ENCODE measurements at places on chromosomes 13 and 19.

GRCh38 chr13:74115133-74115532 is 19.1 kb downstream of the KLF12 start:
- DNase-seq = no peak

DNA sequence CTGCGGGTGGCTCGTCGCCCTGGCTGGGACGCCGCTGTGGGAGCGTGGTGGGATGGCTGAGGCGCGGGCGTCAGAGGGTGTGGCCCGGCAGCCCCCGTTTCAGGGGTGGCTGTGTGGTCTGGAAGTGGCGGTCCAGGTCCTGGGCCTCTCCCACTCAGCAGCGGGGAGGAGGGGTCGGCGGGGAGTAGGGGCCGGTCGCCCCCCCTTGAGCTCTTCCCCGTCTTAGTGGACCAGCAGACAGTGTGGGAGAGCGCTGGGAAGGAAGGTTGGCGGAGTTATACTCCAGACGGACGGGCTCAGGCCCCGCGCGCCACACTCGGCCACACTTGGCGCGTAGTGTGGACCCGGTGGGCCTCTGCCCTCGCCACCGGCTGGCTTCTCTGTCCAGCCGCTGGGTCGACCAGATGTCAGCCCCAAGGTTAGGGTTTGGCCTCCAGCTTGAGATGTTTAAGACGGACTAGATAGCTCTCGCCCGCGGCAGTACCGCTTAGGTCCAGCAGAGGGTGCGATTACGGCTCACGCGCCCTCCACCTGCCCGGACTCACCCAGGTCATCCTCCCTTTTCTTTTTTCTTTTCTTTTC is 21.7 kb upstream of the ZNF429 start:
- DNase-seq = no peak

GRCh38 chr13:38382946-38383345 is 33.3 kb downstream of the UFM1 start:
- no peak for DNase-seq

DNA sequence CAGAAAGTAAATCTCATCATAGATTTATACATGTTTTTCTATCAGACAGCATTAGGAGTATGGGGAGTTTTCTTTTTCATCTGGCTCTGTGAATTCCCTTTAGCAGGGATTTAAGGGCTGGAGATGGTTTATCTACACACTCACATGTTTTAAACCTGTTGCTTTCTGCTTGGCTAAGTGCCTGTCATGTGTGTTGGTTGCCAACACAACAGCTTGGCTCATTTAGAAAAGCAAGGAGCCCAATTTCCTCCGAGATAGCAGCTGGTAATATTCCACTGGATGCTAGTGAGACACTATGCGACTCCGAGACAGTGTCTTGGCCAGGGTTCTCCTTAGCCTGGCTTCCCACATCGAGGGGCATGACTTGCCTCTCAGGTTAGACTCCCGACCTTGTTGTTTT is 83.3 kb downstream of the KLF5 start:
- DNase-seq = no peak

DNA sequence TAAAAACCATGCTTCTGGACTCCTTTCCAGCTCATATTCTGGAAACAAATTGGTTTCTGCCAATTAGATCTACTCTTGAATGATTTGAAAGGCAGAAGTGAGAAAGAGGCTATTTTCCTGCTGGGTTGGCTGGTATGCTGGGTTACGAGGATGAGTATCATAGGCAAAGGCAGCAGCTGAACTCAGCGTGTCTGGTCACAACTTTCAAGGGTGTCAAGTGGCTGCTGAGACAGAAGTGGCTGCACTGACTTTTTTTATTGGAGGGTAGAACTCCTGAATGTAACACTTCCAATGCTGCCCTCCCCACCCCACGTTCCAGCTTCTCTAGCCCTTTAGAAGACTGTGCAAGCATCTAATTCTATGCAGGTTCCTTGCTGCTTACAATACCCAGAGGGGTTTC is 8.3 kb upstream of the DZIP1 start:
- DNase-seq = no peak

DNA sequence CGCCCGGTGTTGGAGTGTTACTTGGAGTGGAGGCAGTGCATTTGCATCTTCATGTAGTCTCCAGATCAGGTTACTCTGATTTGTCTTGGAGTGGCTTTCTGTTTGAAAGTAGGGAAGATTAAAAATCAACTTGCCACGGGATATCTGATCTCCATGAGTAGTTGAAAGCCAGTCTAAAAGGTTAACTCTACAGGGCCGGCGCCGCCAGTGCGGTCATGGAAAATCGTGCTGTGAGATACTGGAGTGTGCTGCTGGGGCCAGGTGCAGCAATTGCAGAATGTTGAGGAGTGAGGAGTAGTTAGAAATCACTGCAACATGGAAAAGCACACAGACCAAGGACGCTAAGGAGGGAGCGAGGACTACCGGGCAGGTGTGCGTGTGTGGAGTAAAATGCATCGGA is 175.0 kb downstream of the STK24 start:
- DNase-seq = no peak

DNA sequence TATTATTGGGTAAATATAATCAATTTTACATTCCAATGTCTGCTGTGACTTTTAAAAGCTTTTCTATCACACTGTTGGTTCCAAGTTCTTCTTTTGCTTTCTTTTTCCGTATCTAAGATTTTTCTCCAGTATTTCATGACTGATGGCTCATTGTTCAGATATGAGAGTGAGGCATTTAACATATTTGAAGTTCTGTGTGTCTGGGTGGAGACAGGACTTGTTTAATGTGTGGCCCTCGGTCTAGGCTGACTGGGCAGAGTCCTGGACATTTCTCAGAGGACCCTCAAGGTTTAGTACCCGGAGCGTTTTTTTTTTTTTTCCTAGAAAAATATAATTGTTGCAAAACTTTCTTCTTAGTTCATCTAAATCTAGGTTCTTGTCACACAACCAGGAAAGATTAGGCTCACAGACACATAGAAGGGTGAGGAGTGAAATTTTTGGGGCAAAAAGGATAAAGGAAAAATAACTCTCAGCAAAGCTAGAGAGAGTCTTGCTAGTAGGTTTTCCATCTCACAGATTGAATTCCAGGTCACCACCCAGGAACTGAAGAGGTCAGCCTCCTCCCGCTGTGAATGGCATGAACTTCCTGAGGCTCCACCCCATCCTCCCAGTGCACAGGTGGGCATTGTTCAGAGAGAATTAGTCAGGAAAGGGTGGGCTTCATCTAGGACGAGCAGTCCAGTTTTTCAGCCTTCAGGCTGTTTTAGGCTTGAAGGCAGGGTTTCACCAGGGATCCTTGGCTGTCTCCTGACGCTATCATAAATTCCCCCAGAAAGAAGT is 1002.4 kb upstream of the PCDH9 start:
- no peak for DNase-seq

- DNase-seq = no peak
Measured at GRCh38 chr19:20662421-20663105, 1.2 kb upstream of the ZNF626 start.

DNA sequence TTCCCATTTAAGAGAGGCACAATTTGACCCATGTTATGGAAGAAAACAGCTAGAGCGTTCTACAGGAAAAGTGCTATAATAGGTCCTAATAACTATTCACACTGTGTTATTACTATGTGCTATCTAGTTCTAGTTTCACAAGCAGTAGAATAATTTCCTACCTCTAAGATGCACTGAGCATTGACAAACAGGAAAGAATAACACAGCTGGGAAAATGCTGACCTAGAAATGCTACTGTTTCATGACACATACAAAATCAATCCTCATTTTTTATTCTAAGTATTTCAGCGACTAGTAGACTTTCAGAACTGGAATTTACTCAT is 259.5 kb downstream of the ITGBL1 start:
- no peak for DNase-seq

DNA sequence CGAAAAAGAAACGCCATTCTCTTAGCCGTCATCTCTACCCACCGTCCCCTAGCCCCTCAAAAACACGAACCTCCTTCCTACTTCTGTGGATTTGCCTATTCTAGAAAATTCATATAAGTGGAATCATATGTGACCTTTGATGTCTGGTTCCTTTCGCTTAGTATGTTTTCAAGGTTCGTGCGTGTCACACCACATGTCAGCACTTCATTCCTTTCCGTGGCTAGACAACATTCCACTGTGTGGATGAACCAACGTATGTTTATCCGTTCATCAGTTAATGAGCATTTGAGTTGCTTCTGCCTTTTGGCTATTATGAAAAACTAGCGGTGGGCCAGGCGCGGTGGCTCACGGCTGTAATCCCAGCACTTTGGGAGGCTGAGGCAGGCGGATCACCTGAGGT is 14.0 kb upstream of the PPP1R12C start:
- no peak for DNase-seq

DNA sequence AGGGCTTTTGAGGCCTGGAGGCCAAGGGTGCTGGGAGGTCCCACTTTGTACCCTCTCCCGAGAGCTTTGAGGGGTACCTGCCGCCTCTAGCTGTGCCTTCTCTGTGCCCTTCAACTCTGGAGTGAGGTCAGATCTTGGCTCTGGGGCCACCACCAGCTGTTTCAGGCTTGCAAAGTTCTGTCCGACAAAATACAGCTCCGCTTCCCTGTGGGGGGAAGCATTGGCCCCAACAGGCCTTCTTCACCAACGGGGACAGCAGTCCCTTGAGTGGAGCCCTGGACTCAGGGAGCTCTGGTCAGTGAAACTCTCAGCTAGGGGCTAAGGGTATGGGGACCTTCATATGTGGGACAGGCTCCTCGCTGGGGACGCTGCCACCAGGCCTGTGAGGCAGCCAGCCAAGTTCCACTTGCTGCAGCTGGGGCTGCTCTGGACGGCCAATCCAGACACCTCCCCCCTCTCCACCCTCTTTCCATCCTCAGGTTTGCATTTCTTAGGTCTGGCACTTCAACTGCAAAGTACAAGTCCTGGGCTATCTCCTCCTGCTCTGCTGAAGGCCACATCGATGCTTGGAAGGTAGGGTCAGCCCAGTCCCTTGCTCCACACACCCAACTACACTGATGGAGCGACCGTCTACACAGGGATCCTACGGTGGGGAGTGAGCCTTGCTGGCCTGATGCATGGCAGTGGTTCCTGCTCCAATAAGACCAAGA is 46.8 kb downstream of the C13orf46 start:
- DNase-seq = no peak

DNA sequence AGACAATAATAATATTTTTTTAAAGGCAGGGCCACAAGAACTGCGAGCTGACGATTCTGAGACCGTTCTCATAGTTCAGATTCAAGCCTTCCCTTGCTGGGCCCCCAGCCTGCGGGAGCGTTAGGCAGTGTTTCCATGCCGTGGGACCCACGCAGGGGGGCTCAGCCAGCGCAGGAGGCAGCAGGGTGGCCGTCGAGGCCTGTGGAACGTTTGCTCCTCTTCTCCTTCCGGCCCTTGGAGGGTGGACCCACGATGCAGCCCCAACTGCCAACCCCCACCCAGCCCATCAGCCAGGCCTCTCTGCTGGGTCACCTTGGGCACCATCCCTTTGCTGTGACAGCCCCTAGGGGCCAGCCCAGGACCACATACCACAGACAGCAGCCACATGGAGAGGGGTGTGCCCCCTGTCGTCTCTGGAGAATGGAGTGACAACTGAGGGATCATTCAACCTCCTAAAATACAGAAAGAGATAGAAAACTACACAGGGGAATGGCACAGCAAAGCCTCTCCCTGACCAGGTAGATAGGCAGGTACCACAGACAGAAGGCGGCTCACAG is 46.8 kb downstream of the PDCD5 start:
- DNase-seq = no peak

DNA sequence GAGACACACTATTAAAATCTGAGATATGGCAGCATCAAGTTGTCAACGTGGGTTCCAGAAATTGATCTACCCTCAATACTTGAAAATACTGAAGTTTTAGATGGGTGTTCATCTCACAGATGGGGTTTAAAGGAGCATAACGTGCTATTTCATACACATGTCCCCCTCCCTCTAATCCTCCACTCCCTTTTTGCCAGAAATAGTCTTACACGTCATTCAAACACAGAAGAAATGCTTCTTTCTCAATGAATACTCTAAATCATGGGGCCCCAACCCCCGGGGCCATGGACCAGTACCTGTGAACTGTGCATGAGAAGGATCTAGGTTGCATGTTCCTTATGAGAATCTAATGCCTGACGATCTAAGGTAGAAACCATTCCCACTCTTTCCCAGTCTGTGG is 19.6 kb downstream of the KLF12 start:
- no peak for DNase-seq

DNA sequence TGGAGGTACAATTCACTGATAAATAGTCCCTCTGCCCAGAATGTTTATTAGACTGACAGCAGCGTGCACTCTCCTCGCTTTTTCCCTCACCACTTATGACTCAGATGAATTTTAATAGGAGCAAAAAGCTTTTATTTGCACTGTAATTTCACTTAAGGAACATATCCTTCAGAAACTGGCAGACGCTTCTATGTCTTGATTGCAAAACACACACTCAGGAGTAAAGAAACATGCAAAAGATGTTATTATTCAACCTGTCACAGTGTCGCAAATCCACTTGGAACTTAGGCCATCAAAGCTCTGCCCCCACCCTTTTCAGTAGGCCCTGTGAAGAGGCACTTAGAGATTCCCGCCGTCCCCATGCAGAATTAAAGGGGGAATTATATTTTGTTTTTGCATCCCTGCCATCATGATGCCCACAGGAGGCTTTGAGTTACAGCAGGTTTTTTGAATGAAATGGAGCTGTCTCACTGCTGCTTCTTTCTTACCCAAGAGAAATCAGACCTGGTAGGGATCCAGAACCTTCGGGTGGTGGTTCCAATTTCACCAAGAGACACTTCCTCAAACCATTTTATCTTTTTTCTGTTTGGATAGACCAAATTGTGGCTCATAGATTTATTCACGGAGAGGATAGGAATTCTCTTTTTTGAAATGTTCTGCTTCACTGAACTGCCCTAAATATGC is 74.5 kb downstream of the GGACT start:
- no peak for DNase-seq

GRCh38 chr19:31058676-31059340 is 290.4 kb downstream of the TSHZ3 start:
- no peak for DNase-seq

- DNase-seq = peak; percentile 75
Measured at GRCh38 chr19:55173714-55174409, 6.2 kb downstream of the SYT5 start.

GRCh38 chr13:48165063-48165462 is 67.9 kb upstream of the ITM2B start:
- no peak for DNase-seq

- DNase-seq = no peak
Measured at GRCh38 chr19:13835791-13836723, 40.8 kb downstream of the ZSWIM4 start.

GRCh38 chr13:27920677-27921420 is 1.0 kb downstream of the PDX1 start:
- no peak for DNase-seq

DNA sequence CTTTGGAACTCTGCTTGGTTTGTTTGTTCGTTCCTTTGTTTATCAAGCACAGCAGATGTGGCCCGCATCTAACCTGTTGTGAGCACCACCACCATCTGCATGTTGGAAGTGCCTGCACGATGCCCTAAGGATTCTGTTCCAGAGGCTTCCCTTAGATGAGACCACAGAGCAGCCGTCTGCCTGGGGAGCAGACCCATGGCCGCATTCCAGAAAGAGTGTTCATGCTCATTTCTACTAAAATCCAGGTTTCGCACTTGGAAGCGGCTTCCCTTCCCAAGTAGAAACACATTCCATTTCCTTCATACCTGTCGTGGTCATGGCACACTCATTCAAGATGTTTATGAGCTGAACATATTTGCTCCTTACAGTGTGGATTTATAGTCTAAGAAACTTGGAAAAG is 27.2 kb downstream of the COL4A2 start:
- no peak for DNase-seq
